ENCODE measurements at places on chromosomes 1 and 21.
A peak's percentile ranks its signal among the peaks of the same experiment; 100 is the strongest.

DNA sequence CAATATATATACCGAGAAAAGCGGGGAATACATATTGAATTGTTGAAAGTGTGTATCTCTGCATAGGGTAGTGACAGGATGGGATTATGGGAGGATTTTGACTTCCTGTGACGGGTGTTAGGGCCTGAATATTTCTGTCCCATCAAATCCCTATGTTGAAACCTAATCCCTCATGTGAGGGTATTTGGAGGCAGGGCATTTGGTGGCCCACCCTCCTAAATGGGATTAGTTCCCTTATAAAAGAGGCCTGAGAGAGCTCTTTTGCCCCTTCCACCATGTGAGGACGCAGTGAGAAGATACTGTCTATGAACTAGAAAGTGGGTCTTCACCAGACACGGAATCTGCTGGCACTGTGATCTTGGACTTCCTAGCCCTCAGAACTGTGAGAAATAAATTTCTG is 137.3 kb downstream of the ZSCAN20 start:
- DNase-seq, result no peak

DNA sequence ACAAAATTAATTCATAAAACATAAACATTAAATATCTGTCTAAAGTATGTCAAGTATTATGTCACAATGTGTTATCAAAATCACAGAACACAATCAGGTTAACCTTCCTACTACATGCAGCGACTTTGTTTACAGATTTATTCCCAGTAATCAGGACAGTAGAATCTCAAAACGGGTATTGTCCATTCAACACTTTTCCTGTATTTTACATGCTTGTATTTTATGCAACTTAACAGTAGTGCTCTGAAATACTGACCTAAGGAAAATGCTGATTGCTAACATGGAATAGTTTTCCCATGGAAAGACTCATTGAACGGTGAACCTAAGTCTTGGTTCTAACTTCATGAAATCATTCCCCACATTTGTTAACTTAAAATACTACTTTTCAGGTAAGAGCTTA is 2.3 kb downstream of the SERBP1 start:
- no peak for DNase-seq

GRCh38 chr21:31078216-31078615 is 39.9 kb upstream of the KRTAP19-8 start:
- DNase-seq, result no peak

- DNase-seq, result peak; percentile 88
These were observed at the start of gene GPR157 for GRCh38 chr1:9128520-9129265. Gene GPR157, minus strand, starts transcription at chr1:9129102. Its CDS starts 75 bp downstream, at chr1:9129027.

GRCh38 chr1:88799491-88799890 is 91.9 kb downstream of the GTF2B start:
- no peak for DNase-seq

DNA sequence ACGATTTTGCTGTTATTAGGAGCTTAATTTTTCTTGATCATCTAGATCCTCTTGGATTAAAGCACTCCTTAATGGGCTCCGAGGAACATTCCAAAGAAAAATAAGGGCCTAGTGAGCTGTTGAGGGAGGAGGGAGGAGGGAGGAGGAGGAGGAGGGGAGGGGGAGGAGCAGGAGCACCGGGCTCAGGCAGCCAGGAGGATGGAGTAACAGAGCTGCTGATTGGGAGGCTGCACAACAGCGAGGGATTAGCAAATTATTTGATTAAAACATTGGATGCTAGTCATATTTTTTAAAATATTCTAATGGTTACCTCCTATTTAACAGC is 302.1 kb upstream of the RRP15 start:
- DNase-seq, result no peak

DNA sequence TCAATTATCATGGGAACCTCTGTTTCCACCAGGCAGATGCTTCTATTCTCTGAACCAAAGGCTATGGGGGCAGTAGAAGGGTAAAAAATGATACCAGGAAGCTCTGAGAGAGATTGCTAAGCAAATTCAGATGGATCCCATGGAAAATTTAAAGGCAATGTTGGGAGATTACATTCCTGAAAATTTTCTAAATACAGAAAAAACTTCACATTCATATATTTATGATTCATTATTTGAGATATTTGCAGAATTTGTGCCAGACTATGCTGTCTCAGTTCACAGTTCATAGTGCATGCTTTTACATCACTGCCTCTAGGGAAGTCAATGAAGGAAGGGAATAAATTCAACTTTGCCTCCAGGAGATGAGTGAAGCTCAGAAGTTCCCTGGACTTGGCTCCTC is 57.5 kb downstream of the KCNT2 start:
- DNase-seq, result no peak

- peak; percentile 86 for DNase-seq
These were observed 84.9 kb downstream of the KIF14 start for GRCh38 chr1:200535605-200536004.

DNA sequence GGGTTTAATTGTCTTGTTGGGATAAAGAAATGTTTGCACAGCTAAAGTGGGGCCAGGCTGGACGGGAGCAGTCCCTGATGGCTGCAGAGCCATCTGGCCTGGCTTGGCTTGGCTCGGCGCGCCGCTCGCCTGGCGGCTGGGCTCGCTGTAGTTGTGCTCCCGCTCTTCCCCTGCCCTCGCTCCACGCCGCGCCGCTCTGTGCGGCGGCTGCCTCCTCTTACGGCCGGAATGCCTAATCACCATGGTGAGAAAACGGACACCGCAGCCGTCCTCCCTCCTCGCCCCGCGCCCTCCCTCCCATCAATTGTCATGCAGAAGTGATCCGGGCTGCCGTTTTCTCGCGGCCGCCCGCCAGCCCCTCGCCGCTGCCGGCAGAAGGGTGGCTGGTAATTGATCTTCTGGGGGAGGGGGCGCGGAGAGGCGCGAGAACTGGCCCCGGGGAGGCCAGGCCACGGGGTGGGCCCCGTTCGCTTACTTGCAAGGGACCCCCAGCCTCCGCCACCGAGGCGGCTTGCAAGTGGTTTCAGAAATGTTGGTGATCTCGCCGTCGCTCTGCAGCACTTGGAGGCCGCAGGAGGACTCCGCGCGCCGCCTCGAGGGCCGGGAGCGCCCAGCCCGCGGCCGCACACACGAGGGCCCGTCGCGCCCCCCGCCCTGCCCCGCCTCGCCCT is 12.4 kb downstream of the RNF220 start:
- no peak for DNase-seq

DNA sequence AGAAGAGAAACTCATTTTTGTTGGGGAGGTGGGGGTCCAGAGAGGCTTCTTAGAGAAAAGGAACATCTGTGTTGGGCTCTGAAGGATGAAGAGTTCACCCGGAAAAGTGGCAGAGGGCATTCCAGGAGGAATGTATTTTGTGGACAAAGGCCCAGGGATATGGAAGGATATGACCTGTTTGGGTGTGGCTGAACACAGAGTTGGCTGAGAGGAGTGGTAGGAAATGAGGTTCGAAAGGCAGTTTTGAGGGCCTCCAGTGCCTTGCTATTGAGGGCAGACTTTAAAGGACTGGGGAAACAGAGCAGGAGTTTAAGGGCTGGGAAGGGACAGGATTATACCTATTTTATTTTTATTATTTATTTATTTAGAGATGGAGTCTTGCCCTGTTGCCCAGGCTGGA is 27.3 kb upstream of the WASF2 start:
- no peak for DNase-seq

- no peak for DNase-seq
These were observed 39.1 kb upstream of the KIF1B start for GRCh38 chr1:10171105-10171767.

Measured in epithelial cell of esophagus (primary cell).